ENCODE measurements at places on chromosomes 5 and 9.

DNA sequence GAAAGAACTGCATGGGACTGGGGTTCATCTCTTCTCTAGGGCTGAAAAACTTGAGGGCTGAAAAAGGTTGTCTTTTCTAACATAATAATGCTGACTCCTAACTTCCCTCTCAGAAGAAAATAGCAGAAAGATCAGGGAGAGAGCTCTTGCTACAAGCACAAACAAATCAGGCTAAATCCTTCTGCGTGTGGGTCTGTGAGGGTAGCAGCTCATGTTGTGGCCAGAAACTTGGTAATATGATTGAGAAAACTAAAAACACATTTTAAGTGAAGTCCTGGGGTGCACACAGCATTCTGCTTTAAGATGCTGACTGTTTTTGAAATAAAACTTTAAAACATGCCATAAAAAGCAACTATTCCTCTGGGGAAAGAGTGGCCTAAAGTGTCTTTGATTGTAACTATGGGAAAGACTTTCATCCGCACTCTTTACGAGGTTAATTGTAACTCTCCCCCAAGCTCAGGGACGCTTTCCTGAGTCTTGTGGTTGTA, 56.7 kb downstream of the SAXO1 start:
- DNase-seq: no peak

DNA sequence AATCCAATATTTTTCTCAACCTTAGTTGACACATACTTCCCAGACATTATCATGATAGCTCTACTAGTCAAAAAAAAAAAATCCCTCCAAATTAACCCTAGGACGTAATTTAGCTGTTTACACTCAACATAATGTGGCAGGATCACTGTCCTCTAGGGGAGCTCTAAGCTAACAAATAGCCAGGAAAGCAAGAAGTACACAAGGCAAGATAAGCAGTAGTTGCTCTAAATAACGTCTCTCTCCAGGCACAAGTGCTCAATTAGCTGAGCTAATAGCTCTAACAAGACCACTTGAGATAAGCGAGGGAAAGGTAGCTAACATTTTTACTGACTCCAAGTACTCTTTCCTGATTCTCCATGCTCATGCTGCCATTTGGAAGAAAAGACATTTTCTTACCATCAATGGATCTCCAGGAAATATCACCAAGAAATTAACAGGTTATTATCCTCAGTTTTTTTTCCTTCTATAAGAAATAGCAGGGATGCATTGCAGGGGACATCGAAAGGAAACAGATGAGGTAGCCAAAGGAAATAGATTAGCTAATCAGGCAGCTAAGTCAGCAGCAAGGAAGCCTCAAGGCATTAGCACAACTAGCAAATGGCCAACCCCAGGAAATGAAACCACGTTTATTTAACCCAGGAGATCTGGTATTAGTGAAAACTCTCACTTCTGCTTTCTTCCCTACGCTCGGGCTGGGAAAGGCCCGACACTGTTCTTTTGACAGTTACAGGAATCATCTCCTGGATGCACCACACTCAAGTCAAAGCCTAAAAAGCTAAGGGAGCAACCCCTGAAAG, 614.1 kb downstream of the PTPRD start:
- no peak for DNase-seq

DNA sequence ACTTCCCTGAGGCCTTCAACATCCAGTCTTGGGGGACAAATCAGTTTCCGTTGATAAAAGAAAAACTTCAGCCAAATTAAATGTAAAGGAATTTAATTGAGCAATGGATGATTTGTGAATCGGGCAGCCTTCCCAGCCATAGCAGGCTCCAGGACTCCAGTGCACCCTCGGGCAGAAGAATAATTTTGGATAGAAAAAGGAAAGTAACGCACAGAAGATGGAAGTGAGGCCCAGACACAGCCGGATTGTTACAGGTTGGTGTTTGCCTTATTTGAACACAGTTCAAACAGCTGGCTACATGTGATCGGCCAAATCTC, 19.1 kb downstream of the MRPL36 start:
- DNase-seq: no peak

- no peak for DNase-seq
These were observed 159.7 kb downstream of the MUSK start for GRCh38 chr9:110828264-110828663.

DNA sequence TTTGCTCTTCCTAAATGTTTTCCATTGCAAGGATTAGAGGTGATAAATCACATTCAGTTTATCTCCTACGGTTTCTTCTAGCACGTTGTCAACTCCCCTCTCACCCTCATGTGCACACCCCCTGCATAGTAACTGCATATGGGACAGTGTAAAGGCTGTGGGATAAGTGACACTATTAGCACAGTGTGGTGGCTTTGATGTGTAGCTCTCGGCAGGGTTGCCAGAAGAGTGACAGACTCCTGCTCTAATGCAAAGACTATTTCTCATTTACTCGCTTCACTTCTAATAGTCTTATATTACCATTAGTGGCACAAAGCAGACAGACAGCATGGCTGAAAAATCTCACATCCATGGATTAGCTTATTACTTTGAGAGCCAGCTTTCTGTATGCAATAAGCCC, 454.6 kb downstream of the CETN3 start:
- no peak for DNase-seq

DNA sequence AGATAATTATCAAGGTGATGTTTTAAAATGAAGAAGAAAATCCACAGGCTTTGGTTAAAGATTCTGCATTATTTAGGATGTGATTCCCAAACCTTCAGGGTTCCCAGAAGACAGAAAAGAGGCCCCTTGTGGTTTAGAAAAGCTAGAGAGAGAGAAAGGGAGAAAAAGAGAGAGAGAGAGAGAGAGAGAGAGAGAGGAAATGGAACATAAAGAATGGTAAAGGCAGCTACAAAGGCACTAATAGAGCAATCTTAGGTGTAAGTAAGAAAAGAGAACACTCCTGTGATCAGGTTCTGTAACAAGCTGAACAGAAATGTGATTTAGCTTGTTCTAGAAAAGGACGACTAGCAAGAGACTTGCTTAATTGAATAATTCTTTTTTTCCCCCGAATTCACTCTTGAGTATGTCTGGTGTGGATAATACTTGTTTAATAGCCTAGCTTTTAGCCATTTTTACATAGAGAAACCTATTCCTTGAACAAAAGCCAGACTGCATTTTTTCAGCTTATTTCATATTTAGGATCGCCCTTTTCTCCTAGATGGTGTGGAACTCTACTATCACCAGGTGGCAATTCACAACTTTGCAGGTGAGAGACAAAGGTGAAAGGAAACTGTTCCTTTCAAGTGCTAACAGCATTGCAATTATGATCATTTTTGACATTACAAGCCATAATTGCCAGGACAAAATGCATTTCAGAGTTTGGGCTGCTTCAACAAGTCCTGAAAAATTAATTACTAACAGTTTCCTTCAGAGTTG, 57.6 kb upstream of the SH3GL2 start:
- DNase-seq: no peak
